ENCODE measurements at places on chromosomes 4 and X. TPM values are rescaled to one million over a fixed set of nuclear protein-coding genes. Genes with fewer than 3 reads are reported as not detected.

- DNase-seq, result no peak
Measured at GRCh38 chr4:111681751-111682150, 463.5 kb upstream of the FAM241A start.

The ZFYVE28 gene
- total RNA-seq, result 20.0 TPM

DNA sequence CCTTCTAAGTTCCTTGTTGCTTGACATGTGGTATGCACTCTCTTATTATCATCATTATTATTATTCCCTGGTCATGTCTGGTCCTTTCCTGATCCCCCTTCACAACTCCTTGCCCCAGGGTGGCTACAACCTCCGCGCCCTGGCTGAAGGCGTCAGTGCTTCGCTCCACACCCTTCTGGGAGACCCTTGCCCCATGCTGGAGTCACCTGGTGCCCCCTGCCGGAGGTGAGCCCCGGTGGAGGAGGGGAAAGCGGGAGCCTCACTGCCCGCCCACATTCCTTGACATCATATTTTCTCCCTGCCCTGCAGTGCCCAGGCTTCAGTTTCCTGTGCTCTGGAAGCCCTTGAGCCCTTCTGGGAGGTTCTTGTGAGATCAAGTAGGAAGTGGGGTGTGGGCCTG lies 11.0 kb upstream of the ERAS start:
- DNase-seq, result no peak

DNA sequence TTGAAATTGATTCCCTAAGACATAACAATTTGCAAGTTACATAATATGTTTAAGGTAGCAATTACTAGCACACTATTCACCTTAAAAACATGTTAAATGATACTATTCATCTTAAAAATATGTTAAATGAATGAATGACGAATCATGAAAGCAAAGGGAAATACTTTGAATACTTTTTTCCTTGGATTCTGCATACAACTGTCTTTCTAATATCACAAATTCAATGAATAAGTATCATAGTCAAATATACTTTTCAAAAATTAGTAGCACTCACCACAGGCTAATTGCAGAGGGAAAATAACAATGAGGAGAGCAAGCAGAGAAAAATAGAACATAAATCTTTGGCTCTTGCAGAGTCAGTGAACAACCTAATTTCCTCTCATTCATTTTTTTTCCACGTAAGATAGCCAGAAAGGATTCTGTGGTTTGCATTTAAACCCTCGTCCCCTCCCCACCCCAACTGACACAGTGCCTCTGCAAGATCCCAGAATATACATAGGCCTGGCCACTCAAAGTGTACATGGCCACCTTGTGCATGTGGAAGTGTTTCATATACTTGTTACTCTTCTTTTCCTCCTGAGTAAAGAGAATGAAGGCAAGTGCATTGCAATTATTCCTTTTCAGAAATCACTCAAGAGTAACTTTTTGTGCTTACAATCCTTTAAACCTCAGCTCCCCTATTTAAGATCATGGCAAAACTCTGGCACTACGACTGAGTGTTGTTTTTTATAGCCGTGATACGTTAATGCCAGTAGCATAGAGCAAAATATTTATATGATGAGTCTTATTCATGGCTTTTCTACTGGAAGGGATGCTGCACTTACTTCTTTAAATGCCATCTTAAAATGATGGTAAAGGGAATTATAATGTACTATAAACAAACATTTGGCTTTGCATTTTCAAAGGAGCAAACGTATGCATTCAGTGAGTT lies 236.4 kb downstream of the PDGFC start:
- DNase-seq, result no peak

The GUCY1B1 gene
- total RNA-seq, result 0.24 TPM

DNA sequence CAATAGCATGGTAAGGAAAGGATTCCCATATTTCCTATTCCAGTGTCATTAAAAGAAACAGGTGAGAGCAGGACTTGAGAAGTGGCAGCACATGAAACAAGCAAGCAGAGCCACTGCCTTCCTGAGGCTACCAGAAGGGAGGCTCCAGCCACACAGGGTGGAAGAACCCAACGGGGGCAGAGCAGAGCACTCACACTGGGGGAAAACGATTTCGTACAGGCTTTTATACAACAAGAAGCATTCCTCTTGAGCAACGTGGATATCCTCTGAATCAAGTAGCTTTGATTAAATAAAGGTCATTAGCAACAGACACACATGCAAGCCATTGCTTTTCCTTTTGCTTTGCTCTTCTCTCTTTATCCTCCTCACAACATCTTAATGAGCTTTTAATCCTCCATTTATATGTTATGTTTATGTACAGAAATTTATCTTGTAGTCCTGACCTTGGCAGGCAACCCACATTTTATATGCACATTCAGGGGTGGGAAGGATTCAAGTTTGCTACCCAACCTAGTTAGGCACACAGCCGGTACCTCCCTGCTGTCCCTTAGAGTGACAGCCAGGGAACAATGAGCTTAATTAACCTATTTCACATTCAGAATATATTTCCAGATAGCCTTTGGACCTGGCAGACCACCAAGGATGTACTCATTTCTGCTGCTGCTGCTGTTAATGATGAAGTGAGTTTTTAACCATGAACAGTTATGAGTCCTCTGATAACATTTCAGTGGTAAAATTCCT lies 202.1 kb downstream of the ARHGAP24 start:
- no peak for DNase-seq

- no peak for DNase-seq
Measured at GRCh38 chr4:108094923-108095482, 73.7 kb downstream of the LEF1 start.

DNA sequence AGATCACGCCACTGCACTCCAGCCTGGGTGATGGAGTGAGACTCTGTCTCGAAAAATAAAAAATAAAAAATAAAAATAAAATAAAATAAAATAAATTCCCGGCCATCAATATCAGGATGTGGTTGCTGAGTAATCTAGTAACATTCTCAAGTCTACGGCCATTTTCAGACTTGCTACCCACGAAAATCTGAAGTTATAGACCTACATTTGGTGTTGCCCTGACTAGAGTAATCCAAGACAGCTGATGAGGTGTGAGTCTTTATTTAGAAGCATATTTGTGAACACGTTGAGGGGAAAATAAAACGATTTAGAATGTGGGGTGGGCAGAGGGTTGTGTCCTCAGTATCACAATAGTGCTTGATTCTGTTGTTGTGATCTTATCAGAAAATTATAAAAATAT lies 130.2 kb upstream of the MID1 start:
- DNase-seq, result no peak

- DNase-seq, result no peak
Measured at GRCh38 chr4:140811429-140811828, 55.2 kb upstream of the TBC1D9 start.

DNA sequence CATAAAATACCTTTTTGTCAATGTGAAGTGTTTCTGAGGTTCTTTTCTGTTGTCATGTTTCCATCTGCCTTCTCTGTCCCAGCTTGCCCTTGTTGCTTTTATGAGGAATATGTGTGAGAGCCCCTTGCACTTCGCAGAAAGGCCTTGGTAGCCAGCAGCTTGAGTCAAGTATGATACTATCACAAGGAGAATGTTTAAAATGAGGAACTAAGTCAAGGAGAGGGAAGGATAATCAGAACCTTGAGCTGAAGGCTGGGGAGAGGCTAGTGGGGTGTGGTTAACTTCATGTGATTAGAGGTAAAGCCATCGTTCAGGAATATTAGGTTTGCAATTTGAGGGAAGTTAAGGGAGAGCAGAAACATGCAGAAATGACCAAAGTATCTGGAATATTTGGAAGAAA lies 12.7 kb downstream of the PGK1 start:
- no peak for DNase-seq

GRCh38 chr4:1843852-1844251 lies 12.1 kb downstream of the LETM1 start:
- no peak for DNase-seq

DNA sequence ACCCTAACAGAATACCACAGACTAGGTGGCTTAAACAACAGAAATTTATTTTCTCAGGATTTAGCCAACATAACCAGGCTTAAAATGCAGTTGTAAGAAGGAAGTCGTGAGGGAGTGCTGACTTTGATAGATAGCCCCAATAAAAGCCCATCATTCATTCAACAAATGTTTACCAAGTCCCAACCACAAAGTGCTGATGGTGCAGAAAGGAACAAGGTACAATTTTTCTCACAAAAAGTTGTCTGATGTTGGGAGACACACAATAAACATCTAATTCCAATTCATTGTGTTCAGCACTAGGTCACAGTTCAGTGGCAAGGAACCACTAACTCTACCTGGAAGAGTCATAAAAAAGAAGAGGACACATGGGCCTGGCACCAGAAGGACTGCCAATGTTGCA lies 42.2 kb downstream of the AKAP4 start:
- DNase-seq, result no peak

DNA sequence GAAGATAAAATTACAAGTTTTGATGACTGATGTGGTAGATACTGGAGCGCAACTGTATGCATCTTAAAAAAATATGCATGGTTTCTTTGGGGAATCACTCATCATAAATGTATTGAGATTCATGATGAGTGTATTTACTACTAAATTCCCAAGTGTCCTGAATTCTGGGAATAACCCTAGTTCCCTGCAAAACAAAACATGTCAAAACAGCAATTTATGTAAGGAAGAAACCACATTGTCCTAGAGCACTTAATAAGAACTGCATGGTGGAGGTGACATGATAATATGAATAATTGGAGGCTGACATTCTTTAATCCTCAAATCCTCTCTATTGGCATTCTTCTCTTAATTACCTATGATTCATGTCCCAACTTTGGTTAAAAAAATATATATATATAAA lies 1804.7 kb downstream of the STIM2 start:
- no peak for DNase-seq

DNA sequence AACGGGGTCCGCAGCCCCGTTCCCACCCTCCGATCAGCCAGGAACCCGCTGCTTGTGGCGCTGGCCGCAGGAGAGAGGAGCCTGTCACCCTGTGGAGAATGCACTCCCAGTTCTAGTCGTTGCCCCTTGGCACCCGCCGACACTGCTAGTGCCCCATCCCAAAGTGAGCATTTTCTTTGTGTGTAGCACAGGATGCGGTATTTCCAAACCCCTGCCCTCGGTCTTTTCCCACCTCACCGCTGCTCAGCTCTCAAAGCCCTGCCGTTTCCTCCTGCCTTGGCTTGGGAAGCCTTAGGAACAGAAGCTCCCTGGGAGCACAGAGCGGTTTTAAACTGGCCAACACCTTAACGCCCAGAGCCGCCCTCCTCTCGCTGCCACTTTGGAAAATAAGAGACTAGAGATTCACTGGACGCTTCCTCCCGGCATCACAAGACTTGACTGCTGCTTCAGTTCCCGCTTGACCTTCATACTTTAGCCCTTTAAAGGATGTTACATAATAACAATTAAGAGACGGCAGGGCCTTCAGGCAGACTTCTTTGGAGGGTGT lies 772 bp downstream of the CYP4V2 start:
- peak; percentile 54 for DNase-seq

The GUCY1A1 gene
- not detected for total RNA-seq

- peak; percentile 37 for DNase-seq
Measured at GRCh38 chr4:102627831-102628523, 126.8 kb downstream of the NFKB1 start.

- DNase-seq, result peak; percentile 33
Measured at GRCh38 chr4:185343726-185344581, 51.8 kb downstream of the LRP2BP start.

The SPACA5 gene
- total RNA-seq, result not detected

The SPP1 gene
- 0.45 TPM for total RNA-seq

The ETDB gene
- not detected for total RNA-seq

GRCh38 chrX:140822184-140822583 lies 112.6 kb downstream of the LINC00632 start:
- DNase-seq, result no peak

DNA sequence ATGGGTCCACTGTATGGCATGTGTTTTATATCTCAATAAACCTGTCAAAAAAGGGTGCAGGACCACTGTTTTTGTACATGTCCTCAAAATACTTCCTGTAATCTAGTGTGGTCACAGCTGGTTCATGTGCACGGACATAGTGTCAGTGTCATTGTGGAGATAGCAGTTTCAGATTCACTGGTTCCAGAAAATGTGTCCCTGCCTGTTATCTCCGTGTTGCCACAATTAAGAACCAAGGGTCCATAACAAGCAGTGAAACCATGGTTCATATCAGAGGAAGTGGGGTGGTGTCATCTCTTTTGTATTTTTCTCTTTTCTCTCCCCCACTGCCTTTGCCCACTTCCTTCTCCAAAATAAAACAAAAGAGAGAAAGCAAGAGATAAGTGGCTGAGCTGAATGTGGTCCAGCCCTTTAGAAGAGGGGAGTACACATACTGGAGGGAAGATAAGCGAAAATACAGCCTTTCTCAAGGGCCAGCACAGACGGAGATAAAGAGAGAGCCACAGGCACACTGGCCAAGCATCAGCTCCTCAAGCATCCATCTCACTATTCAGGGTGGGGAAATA lies 51.2 kb downstream of the TBL1X start:
- no peak for DNase-seq

The PDGFRA gene
- not detected for total RNA-seq

The HAND2 gene
- total RNA-seq, result not detected

The SH3RF1 gene
- 0.19 TPM for total RNA-seq

DNA sequence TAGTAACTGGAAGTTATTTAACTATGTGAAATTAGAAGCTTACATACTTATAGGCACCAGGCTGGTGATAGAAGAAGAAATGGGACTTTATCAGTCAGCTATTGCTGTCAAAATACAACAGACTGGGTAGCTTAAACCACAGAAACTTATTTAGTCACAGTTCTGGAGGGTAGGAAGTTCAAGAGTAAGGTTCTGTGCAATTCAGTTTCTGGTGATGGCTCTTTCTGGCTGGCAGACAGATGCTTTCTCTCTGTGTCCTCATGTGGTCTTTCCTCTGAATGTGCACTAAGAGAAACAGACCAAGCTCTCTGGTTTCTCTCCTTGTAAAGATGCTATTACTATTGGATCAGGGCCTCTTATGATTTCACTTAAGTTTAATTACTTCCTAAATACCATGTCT lies 92.1 kb upstream of the ANKRD50 start:
- no peak for DNase-seq

DNA sequence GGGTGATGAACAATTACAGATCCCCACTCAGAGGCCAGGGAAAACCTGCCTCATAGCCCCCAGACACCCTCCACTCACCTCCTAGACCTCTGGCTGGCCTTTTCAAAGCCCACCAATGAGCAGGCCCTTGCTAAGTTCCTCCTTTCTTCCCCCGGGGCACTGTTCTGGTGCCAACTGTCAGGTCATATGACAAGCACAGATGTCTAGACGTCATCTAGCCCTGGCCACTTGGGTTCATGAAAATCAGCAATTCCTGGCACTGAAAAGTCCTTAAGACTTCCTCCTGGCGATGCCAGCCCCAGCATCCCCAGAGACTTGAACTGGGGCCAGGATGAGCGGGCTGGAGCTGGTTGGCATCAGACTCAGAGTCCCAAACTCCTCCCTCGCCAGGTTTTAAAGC lies 115.6 kb upstream of the NALF2 start:
- no peak for DNase-seq

GRCh38 chrX:101759000-101759399 lies 99.3 kb upstream of the ARMCX2 start:
- peak; percentile 19 for DNase-seq

- no peak for DNase-seq
Measured at GRCh38 chr4:121758925-121759568, 5.9 kb downstream of the SMIM43 start.

The PCSK1N gene
- 2.8 TPM for total RNA-seq

The HCCS gene
- 23.5 TPM for total RNA-seq

The RRH gene
- total RNA-seq, result 0.19 TPM

The PDCL2 gene
- total RNA-seq, result not detected
